ENCODE measurements at places on chromosomes 2 and 18. TPM values are rescaled to one million over a fixed set of nuclear protein-coding genes. Genes with fewer than 3 reads are reported as not detected.
A peak's percentile ranks its signal among the peaks of the same experiment; 100 is the strongest.

IGFBP5 gene
- 156 TPM for polyA plus RNA-seq

- no peak for DNase-seq
- H3K27ac ChIP-seq: peak overlapping the region; percentile 60
- H3K4me1 ChIP-seq: peaks cover 12% of the 10 kb centered on the region
- H3K36me3 ChIP-seq: no peaks in the 10 kb centered on the region
- no peaks in the 10 kb centered on the region for H3K27me3 ChIP-seq
- no peak overlapping the region for H3K4me3 ChIP-seq
These were observed 55.1 kb upstream of the MAP4K3 start for GRCh38 chr2:39492095-39492590.

TRABD2A gene
- 3.0 TPM for polyA plus RNA-seq

GRCh38 chr2:33275689-33276444 lies 200.6 kb upstream of the RASGRP3 start:
- peaks cover 57% of the 10 kb centered on the region for H3K36me3 ChIP-seq
- H3K27ac ChIP-seq: peak overlapping the region; percentile 91
- DNase-seq: peak; percentile 12
- no peaks in the 10 kb centered on the region for H3K27me3 ChIP-seq
- peaks cover 4% of the 10 kb centered on the region for H3K4me1 ChIP-seq

DNA sequence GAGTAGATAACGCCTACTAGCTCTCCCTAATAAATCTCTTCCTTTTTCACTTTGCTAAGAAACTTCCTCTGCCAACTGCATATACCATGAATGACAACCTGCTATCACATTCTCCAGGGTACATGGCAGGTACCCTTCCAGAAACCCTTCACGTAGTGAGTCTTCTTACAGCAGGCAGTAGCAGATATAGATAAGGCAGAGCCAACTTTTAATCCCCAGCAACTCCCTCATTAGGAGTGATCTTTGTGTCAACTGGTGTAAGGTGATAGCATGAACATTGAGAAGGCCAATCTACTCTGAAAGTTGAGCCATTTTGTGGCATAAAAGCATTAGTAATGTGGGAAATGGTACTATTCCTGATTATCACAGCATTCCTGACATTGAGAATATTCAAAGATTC lies 5.7 kb upstream of the STK17B start:
- no peak overlapping the region for H3K4me3 ChIP-seq
- no peak for DNase-seq
- H3K27ac ChIP-seq: no peak overlapping the region
- H3K4me1 ChIP-seq: no peaks in the 10 kb centered on the region
- H3K36me3 ChIP-seq: no peaks in the 10 kb centered on the region
- H3K27me3 ChIP-seq: no peaks in the 10 kb centered on the region

DNA sequence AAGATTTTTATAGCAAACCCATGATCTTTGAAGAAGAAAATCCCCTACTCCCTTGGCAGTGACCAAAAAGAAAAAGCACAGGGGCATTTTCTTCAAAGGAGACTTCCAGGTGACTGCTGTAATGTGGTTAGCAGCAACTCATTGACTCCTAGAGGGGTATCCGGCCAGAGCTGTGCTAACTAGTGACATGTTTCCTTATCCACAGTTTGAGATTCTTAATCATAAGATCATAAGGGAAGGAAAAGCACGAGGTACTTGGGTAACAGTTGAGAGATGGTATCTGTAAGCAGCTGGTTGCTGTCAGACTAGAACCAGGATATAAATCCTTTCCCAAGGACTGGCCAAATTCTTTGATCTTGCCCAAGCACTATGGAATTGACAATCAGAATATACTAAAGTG lies 124.7 kb downstream of the MREG start:
- peaks cover 13% of the 10 kb centered on the region for H3K4me1 ChIP-seq
- no peaks in the 10 kb centered on the region for H3K27me3 ChIP-seq
- DNase-seq: no peak
- no peaks in the 10 kb centered on the region for H3K36me3 ChIP-seq
- no peak overlapping the region for H3K4me3 ChIP-seq

CHRND gene
- not detected for polyA plus RNA-seq

- no peak overlapping the region for H3K4me3 ChIP-seq
- H3K27ac ChIP-seq: no peak overlapping the region
- no peaks in the 10 kb centered on the region for H3K27me3 ChIP-seq
- peaks cover 5% of the 10 kb centered on the region for H3K4me1 ChIP-seq
- no peak for DNase-seq
- H3K36me3 ChIP-seq: no peaks in the 10 kb centered on the region
These were observed 33.6 kb upstream of the ACAA2 start for GRCh38 chr18:49846718-49847470.

- no peak overlapping the region for H3K27ac ChIP-seq
- no peaks in the 10 kb centered on the region for H3K36me3 ChIP-seq
- no peaks in the 10 kb centered on the region for H3K27me3 ChIP-seq
- H3K4me1 ChIP-seq: no peaks in the 10 kb centered on the region
These were observed 236.0 kb downstream of the DYSF start for GRCh38 chr2:71689393-71689792.

CXCR2 gene
- polyA plus RNA-seq: not detected

DNA sequence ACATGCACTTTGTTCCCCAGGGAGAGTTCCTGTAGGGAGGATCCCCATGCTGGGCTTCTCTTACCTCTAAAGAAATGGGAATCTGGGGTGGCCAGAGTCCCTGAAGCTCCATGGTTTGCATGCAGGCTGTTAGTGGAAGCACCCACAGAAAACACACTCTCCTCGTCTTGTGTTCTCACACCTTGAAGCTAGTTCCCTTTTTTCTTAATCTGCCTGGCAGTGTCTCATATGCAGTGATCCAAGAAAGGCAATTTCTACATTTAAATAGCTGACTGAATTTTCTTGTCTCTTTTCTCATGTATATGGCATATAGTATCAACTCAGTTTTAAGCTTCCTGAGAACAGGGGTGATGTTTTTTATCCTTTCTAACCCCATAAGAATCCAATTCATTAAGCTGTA lies 65.0 kb downstream of the LINC00305 start:
- no peaks in the 10 kb centered on the region for H3K36me3 ChIP-seq
- no peak overlapping the region for H3K27ac ChIP-seq
- DNase-seq: no peak
- no peaks in the 10 kb centered on the region for H3K4me1 ChIP-seq

GRCh38 chr2:19667085-19667484 lies 234.7 kb downstream of the TTC32 start:
- H3K36me3 ChIP-seq: no peaks in the 10 kb centered on the region
- DNase-seq: no peak
- H3K27me3 ChIP-seq: peaks cover 21% of the 10 kb centered on the region
- no peaks in the 10 kb centered on the region for H3K4me1 ChIP-seq

DNA sequence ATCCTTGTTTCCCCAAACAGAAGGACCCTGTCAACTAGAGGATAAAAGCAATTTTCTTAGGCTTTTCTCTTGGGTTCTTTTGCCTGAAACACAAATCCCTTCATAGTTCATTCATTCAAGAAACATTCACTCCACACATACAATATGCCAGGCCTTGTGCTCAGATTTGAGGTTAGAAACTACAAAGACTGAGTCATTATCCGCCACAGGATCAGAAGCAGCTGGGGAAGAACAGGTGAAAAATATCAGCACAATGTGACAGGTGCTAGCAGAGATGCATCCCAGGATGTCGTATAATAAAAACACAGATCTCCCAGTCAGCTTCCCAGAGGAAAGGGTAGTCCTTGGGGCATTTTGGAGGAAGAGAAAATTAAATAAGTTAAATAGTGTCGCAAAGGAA lies 172.4 kb downstream of the LRATD1 start:
- H3K4me1 ChIP-seq: no peaks in the 10 kb centered on the region
- DNase-seq: no peak
- H3K36me3 ChIP-seq: no peaks in the 10 kb centered on the region
- H3K4me3 ChIP-seq: no peak overlapping the region

- H3K36me3 ChIP-seq: no peaks in the 10 kb centered on the region
- no peaks in the 10 kb centered on the region for H3K27me3 ChIP-seq
- DNase-seq: no peak
- H3K27ac ChIP-seq: no peak overlapping the region
These were observed 80.7 kb downstream of the ARHGAP28 start for GRCh38 chr18:6810191-6810590.

DNA sequence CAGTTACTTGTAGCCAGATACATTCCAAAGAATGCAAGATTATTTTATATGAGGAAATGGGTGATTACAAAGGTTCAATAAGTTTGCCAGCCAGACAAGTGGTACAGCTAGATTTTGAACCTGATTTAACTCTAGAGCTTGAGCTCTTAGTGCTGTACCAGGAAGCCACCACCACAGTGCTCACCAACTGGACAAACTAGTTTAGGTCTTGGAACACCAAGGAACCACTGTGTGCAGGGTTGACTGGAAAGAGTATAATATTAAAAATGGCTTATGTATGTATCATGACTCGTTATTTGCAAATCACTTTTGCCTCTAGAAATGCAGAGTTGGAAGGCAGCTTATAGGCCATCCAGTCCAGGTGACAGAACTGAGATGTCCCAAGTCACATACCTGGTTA lies 177.2 kb downstream of the TXNL1 start:
- no peak for DNase-seq
- H3K4me1 ChIP-seq: no peaks in the 10 kb centered on the region
- H3K27me3 ChIP-seq: no peaks in the 10 kb centered on the region
- no peak overlapping the region for H3K27ac ChIP-seq
- H3K4me3 ChIP-seq: no peak overlapping the region

GPC1 gene
- polyA plus RNA-seq: 49.0 TPM

GRCh38 chr2:100959225-100959880 lies 42.7 kb upstream of the RPL31 start:
- H3K36me3 ChIP-seq: peaks cover 4% of the 10 kb centered on the region
- no peak for DNase-seq
- H3K4me1 ChIP-seq: peaks cover 12% of the 10 kb centered on the region
- H3K27ac ChIP-seq: no peak overlapping the region

DNA sequence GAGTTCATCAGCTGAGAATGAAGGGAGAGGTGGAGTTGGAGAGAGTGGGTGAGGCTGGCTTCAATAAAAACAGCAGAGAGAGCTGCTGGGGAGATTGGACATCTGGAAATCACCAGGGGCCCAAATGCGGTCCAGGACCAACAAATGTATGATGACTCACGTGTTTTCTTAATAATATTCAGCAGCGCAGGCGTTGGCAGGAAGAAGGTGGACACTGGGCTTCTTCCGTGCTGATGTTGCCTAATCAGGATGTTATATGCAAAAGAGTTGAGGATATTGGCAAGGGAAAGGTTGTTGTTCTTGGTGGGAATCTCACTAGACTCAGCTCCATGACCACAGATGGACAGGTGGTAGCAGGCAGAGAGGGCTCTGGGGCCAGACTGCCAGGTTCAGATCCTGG lies 12.8 kb upstream of the PLA2R1 start:
- H3K27me3 ChIP-seq: no peaks in the 10 kb centered on the region
- no peak for DNase-seq
- no peaks in the 10 kb centered on the region for H3K36me3 ChIP-seq
- no peaks in the 10 kb centered on the region for H3K4me1 ChIP-seq
- no peak overlapping the region for H3K4me3 ChIP-seq

RAB6C gene
- 0.02 TPM for polyA plus RNA-seq

Measured in SK-N-SH (cell line).